ENCODE measurements at places on chromosomes 3 and 15. TPM values are rescaled to one million over a fixed set of nuclear protein-coding genes. Genes with fewer than 3 reads are reported as not detected.

TLNRD1 gene
- total RNA-seq = 59.3 TPM

ITIH3 gene
- 38.3 TPM for total RNA-seq

AHSG gene
- total RNA-seq = 0.53 TPM

LYSMD4 gene
- not detected for total RNA-seq

SNRPN gene
- total RNA-seq = 121 TPM

MYEF2 gene
- total RNA-seq = 13.6 TPM

CCDC9B gene
- 55.8 TPM for total RNA-seq

HCLS1 gene
- total RNA-seq = 19.8 TPM

DNA sequence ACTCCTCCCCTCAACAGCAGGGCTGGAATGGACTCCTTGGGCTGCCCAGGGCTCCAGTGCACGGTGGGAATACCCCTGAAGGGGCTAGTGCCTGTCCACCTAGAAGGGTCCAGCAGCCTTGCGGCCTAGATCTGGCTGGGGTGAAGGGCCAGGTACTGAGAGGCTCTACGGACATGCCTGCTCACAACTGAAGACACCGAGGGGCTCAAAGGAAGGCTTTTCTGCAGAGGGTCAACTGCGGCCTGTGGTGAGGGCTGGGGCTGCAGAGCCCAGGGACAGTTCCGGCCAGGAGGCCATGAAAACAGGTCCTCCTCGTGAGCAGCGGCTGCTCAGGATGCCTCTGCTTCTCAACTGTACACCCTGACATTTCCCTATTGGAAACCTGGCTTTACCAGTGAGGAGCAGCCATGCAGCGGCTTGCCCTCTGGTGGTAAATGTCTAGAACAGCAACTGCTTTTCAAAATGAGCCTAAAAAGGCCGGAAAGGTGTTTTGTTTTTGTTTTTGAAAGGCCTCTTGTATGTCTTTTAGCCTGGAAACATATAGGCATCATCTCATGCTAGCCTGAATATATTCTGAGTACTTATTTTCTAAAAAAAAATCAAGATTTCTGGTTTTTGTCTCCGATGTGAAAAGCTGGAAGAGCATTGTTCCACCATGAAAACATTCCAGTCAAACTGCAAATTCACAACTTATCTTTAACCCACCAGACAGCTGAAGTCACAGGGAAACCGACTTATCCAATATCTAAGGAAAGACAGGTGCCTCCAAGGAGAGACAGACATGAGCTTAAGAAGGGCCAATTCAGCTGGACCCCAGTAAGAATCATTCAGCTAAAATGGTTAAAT lies 163.4 kb downstream of the KLF13 start:
- DNase-seq = no peak

DNA sequence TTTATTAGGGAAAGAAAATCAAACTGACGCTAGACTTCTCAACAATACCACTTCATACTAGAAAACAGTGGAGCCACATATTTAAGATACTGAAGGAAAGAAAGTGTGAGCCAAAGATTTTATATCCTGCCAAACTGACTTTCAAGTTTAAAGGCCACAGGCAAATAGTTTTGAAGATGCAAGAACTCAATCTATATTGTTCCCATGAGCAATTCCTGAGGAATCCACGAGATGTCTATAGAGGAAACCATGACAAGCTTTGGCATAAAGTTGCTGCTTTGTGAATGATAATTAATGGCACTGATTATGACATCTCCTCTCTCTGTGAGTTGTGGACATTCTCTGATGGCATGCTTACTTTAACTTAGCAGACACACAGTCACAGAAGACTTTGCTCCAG lies 276.1 kb upstream of the GOLGA6L4 start:
- DNase-seq = no peak

DNA sequence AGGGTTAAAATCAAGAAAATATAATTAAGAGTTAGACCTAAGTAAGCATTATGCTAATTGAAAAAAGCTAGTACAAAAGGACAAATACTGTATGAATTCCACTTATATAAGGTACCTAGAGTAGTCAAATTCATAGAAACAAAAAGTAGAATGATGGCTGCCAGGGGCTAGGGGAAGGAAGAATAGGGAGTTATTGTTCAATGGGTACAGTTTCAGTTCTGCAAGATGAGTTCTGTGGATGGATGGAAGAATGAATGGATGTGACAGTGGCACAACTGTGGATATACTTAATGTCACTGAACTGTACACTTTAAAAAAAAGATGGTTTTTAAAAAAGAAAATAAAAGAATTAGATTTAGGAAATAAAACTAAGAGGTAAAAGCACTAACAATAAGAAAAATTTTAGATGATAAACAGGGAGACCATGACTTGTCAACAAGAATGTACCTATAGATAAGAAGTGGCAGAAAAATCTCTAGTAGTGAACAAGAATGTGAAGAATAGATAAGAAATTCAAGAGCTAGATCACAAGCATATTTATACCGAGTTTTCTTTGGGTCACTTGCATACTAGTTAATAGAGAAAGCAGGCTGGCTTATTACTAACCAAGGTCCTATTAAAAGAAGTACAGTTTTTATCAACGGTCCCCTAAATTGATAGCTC lies 5.5 kb downstream of the IFT80 start:
- no peak for DNase-seq

- no peak for DNase-seq
These were observed 113.4 kb upstream of the MRPS22 start for GRCh38 chr3:139230391-139230790.

GRCh38 chr3:11482021-11482420 lies 161.7 kb downstream of the VGLL4 start:
- DNase-seq = no peak

DNA sequence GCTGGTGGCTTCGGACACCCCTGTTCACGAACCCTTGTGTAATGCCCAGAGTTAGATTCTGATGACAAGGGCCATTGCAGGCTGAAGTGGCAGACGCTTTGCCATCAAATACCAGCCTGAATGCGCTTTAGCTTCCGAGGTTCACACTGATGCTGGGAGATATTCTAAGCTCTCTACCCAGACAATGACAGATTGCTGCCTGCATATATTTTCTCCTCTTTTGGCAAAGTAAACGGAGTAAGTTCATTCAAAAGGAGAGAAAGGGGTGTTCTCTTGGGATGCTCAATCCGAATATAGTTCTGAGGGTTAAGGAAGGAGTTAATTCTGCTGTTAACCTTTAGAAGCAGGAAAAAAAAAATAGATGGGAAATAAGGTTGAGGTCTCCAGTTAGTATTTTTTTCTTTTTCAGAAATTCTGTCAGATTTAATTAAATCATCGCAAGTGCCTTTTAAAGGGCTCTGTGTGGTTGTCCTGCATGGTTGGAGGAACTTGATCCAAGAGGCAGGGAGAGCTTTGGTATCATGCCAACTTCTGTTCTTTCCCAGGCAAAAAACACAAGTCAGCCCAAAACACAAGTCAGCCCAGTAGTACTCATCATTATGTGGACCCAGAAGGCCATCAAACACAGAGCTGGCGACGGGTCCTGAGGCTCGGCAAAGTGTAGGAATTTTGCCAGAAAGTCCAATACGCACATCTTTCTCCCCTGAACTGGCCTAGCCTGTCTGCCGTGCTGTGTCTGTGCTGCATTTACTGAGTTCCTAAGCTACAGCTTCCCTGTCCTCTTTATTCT lies 70.9 kb upstream of the ST8SIA2 start:
- no peak for DNase-seq

- no peak for DNase-seq
These were observed 306.2 kb upstream of the CNTN4 start for GRCh38 chr3:1792466-1792865.

GRCh38 chr3:73827725-73828211 lies 203.0 kb upstream of the PDZRN3 start:
- peak; percentile 73 for DNase-seq

DNA sequence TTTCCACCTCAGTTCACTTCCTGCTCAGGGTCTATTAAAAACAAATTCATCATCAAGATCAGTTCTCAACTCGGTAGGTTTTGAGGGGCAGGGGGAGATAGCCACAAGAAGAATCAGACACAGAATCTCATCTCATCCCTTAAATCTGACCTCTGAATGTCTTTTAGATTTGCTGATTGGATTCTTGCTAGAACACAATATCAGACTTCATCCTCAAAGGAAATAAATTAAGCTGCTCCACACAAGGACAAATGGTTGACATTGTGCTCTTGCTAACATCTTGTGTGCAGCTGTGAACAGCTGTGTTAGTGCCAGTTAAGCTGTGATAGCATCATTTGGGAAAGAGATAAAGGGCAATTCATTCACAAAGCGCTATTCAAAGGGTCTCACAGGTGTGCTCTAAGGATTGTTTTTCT lies 184.0 kb upstream of the ADAMTS9 start:
- no peak for DNase-seq

- DNase-seq = no peak
These were observed 127.3 kb downstream of the IGF1R start for GRCh38 chr15:98775498-98776230.

- no peak for DNase-seq
These were observed 155.5 kb downstream of the GOLIM4 start for GRCh38 chr3:167940241-167940640.

DNA sequence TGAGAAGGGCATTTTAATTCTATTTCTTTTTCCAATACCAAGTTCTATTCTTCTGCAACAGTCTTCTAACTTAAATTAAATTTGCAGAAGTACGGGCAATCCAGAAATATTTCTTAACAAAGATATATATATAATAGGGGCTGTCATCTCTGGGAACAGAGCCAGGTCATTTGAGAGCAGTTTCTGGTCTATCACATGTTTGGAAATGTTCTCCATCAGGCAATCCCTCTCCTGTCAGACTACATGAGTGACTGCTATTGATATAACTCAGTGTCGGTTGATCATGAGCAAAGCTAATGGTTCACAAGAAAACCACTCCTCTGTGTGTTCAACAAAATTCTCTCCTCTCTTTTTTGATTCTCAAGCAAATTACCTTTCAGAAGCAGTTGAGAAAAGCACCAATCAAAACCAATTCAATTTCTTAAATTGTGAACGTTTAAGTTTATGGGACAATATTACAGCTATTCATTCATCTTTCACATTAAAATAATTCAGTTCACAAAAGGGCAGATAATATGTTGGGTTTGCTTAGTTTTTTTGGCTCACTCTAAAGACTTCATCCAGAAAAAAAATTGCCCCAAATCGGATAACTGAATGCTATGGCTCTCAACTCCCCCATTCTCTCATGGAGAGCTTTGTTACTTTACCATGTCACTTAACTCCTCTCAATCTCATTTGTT lies 152.9 kb upstream of the TGFBR2 start:
- DNase-seq = no peak

DNA sequence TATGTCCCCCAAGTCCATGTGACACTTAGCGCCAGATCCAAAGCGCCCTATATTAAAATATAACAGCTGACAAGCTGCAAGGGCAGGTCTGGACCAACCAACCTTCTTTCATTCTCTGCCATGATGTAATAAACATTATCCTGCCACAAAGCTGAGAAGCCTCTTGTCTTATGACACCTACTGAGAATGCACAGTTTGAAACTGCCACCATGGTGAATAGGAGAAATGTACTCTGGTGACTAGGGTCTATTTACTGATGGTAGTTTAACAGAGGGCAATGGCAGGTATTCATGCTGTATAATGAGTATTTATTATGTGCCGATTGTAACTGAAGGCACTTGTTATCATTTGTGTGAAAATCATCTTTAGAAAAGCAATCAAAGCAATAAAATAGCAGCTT lies 634.0 kb downstream of the OTOL1 start:
- no peak for DNase-seq

DNA sequence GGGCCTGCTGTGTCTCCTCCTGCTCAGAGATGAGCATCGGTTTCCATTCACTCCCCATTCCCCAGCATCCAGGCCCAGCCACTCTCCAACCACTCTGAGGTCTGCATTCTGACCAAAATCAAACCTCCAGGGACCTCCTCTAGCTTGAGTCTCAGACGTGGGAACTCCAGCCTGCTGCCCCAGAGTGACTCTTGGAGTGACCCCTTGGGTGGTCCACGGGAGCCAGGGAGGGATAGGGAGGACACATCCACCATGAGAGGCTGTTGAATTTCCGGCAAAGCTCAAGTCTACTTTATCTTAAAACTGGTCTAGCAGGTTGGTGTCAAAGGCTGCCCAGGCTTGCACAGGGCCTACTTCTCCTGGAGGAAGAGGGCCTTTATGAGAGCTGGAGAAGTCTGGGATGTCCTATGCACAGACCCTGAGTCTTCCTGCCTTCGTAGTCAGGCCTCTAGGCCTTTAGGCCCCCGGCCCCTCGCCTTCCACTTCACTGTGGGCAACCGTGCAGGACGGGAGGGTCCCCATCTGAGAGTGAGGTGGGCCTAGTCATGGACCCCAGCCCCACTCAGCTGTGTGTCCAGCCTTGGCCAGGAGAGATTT lies 8.9 kb downstream of the CISH start:
- DNase-seq = no peak

- DNase-seq = no peak
These were observed 128.5 kb downstream of the SQOR start for GRCh38 chr15:45763170-45763869.

DNA sequence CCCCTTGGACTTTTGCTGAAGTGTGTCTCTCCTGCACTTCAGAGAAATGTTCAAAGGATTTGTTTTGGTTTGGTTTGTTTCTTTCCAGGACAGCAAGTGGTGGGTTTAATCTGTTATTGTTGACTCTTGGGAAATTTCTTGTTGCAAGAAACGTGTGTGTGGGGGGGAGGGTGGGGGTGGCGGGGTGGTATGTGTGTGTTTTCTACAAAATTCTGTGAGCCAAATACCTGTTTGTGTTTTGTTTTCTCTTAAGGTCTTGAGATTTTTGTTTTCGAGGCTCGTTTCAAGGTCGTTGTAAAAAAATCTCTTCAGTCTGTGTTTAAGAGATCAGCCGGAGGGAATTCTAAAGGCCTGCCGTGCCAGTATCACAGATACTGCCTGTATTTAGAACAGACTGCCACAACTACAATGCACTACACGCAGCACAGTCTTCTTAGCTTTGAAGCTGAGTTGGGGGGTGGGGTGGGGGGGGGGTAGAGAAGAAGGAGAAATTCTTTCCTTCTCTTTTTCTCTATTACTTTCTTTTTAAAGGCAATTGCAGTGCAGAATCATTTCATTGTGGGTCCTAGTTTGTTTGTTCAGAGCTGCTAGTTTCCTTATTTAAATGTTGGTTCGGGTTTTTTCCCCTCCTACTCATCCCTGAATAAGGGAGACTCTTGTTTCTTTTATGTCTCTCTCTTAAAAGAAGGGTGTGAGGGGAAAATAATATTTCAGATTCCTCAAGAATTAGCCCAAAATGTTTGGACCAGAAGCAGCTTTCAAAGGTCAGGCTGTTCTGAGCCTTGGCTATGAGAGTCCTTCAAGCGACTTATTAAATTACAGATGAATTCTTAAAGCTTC lies 1.4 kb upstream of the BCL6 start:
- DNase-seq = no peak

GRCh38 chr3:9884555-9885165 lies 4.6 kb upstream of the CIDEC start:
- no peak for DNase-seq
